ENCODE measurements at places on chromosomes 5 and 9. TPM values are rescaled to one million over a fixed set of nuclear protein-coding genes. Genes with fewer than 3 reads are reported as not detected.
A peak's percentile ranks its signal among the peaks of the same experiment; 100 is the strongest.

PTGES2 gene
- total RNA-seq: 33.8 TPM

CDC25C gene
- not detected for total RNA-seq

DNA sequence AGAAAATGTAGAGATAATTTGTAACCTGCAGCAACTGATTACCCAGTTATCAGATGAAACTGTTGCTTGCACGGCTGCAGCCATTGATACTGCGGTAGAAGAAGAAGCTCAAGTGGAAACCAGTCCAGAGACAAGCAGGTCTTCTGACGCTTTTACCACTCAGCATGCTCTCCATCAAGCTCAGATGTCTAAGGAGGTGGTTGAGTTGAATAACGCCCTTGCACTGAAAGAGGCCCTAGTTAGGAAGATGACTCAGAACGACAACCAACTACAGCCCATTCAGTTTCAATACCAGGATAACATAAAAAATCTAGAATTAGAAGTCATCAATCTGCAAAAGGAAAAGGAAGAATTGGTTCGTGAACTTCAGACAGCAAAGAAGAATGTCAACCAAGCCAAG lies 1.7 kb downstream of the KIF4B start:
- DNase-seq: no peak

- DNase-seq: peak; percentile 86
Observed at GRCh38 chr5:149406203-149406978, 27.3 kb upstream of the IL17B start.

GRCh38 chr5:26498972-26499371 lies 539.4 kb downstream of the CDH9 start:
- DNase-seq: no peak

GRCh38 chr9:113403646-113404045 lies 2.6 kb upstream of the ALAD start:
- no peak for DNase-seq

- DNase-seq: no peak
Observed at GRCh38 chr5:54278979-54279717, 31.2 kb downstream of the ARL15 start.

DNA sequence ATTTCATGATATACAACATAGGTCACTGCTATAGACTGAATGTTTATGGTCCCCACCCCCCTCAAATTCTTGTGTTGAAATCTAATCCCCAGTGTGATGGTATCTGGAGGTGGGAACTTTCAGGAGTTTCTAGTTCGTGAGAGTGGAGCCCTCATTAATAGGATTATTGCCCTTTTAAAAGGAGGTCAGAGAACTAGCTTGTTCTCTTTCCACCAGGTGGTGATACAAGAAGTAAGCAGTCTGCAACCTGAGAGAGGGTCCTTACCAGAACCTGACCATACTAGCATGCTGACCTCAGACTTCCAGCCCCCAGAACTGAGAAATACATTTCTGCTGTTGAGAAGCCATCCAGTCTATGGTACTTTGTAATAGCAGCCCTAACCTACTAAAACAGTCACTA lies 33.3 kb downstream of the TMEM161B start:
- no peak for DNase-seq

Measured in sciatic nerve (tissue), 2 donors.